ENCODE measurements at places on chromosomes 1 and 21.

- DNase-seq = no peak
Measured at GRCh38 chr1:23174426-23175110, 5.9 kb upstream of the LUZP1 start.

- DNase-seq = no peak
Measured at GRCh38 chr1:174584071-174584470, 136.3 kb downstream of the GPR52 start.

GRCh38 chr1:109630898-109631512 lies 11.4 kb downstream of the AMPD2 start:
- DNase-seq = no peak

- no peak for DNase-seq
Measured at GRCh38 chr1:115245227-115245626, 92.8 kb downstream of the NGF start.

GRCh38 chr21:14850394-14850793 lies 214.4 kb downstream of the NRIP1 start:
- no peak for DNase-seq

GRCh38 chr1:108503062-108503733 lies 53.1 kb downstream of the NBPF6 start:
- DNase-seq = no peak

GRCh38 chr1:15916417-15916816 lies 59.5 kb downstream of the ZBTB17 start:
- DNase-seq = no peak

- peak; percentile 32 for DNase-seq
Measured at GRCh38 chr1:201686714-201687455, 142.1 kb upstream of the IPO9 start.

DNA sequence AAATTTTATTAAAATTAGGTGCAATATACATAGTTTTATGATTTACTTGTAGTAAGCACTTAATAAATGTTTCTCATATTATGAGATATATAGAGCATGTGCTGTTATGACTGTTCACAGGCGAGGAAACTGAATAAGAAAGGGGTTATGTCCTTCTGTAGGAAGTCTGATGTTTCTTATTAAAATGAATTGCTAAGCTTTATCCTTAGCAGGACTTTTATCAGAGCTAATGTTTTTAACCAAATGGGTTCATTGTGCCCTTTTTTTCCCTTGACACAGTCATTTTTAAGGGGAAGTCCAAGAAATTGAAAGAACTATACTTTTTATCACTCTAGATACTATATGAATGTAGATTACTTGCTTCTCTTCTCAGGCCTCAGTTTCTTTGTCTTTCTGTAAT lies 285.2 kb downstream of the PTPRC start:
- DNase-seq = no peak

- DNase-seq = no peak
Measured at GRCh38 chr1:111006556-111006955, 42.8 kb upstream of the LRIF1 start.

All from NCI-H774 (cell line).